ENCODE measurements at places on chromosomes 1 and 21.

DNA sequence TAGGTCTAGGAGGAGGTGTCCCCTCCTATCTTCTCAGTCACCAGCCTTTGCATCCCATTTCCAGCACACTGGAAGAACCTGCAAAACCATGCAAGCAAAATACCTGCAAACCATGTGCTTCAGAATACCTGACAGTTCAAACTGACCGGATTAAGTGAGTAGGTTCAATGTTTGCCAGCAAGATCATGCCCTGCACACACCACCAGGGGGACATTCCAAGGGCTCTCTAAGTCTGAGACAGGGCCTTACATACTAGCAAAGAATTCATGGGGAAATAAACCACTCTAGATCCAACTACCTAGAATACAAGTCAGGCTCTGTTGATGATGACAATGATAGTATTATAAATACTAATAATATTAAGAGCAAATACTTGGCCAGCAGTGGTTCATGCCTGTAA, 27.6 kb downstream of the INPP5B start:
- peak; percentile 69 for DNase-seq

DNA sequence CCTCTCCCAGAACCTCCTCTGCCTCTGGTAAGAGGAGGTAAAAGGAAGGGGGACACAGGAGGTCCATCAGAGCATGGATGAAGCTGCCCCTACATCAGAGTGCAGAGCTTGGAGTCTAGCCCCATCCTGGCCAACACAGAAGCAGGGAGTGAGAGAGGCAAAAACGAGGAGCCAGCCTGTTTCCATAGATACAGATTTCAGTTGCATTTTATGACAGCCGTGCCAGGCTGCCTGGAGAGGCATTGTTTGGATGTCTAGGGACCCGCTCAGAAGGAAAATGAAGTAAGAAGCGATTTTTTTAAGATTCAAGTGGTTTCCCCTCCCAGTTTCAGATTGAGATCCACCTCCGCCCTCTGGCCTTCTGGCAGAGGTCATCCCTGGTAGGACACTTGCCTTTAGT, 11.5 kb upstream of the GJA8 start:
- DNase-seq: peak; percentile 40

DNA sequence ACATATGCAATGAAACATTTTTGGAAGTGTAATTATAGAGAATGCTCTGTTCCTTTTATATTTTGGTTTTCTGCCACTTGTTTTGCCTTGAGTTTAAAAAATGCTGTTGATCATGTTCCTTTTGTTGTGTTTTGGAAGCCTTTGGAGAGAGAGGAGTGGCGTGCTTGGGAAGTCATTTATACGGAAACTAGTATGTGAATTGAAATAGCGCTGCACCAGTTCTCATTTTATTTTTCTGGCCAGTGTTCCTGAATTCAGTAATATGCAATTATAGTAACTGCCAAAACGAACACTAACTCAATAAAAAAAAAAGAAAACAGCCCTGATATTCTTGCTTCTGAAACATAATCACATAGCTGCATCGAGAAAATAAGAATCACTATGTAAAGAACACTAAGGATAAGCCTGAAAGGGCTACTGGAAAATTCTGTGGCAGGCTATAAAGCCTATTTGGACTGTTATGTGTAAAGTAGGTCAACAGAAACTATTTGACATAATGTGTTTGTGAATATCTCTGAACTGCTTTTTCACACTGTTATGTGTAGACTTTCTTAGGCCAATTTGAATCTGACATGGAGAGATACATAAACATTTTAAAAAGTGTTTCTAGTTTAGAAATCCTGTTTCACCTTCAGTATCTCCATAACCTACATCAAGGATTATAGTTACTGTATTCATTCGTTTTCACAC, 742.0 kb downstream of the KCNT2 start:
- no peak for DNase-seq

- DNase-seq: no peak
Observed at GRCh38 chr1:78104322-78104721, 58.6 kb downstream of the GIPC2 start.

DNA sequence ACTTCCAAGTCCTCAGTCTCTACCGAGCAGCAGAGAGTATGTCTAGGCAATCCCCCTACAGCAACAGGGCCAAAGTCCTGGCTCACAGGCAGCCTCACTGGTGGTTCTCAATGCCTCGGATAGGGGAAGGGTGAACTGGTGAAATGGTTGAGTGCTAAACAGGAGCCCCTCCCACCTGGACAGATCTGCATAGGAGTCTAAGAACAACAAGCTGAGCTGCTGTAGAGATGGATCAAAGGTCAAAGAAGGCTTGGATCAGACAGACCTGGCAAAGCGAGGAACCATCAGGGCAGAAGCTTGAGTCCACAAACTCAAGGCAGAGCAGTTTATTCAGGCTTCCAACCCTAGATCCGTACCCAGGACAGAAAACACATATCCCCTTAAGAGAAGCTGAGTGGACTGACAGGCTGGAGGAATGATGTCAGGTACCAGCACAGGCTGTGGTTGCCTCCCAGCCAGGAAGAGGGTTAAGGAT, 31.8 kb downstream of the RABIF start:
- DNase-seq: no peak

DNA sequence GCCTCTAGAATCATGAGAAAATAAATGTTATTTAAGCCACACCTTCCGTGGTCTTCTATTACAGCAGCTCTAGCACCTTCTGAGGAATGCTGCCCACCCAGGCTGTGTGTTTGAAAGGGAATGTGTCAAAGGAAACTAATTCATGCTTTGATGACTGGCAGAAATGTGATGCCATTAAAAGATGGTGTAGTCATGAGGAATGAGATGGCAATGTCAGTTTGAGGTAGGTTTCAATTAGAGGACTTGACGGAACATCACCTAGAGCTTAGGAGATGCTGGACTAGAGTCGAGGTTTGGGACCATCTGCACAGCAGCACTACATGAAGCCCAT, 10.6 kb downstream of the PDZK1 start:
- DNase-seq: no peak

- no peak for DNase-seq
Observed at GRCh38 chr1:201310986-201311355, 27.7 kb downstream of the PKP1 start.

DNA sequence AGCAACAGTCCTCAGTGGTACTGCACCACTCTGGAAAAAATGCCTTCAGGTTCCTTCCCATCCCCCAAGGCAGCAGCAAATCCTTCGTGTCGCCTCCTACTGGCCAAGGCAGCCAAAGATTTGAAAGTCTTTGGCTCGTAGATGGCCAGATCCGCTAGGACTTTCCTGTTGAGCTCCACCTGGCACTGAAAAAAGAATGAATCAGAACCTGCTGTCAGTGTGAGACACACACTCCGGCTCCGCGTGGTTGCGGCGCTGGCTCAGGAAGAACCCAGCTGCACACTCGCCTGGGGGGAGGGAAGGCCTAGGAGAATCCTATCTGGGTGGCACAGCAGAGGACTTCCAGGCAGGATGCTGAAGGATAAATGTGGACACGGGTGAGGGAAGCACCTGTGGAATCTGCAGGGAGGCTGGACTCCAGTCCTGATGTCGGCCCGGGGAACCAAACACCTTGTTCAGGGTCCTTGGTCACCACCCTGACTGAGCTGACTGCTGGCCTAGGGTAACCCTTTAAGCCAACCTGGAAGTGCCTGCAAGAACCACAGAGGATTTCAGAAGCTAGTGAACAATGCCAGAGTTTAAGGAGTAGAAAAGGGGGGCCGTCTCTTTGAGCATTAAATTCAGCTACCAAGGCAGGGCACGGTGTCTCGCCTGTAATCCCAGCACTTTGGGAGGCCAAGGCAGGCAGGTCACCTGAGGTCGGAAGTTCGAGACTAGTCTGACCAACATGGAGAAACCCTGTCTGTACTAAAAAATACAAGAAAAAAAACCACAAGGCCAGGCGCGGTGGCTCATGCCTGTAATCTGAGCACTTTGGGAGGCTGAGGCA, 3.2 kb upstream of the CCNL2 start:
- peak; percentile 75 for DNase-seq

GRCh38 chr1:93658188-93658587, 23.4 kb downstream of the BCAR3 start:
- DNase-seq: no peak

DNA sequence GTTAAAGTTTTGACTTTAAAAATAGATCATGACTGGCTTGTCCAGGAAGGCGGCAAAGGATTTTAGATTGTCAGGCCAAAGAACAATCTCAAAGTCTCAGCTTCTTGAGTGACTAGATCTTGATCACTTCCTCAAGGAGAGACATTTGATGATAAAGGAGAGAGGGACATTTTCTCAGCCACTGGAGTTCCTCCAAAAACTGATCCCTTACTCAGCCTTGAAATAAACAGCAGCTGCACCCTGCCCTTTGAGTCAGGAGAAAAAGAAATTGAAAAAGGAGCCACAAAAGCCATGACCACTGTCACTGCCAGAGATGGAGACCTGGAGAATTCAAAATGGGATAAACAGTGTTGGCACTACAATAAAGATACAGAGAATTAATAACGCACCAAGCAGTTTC, 288.4 kb upstream of the PRMT6 start:
- DNase-seq: no peak

- DNase-seq: no peak
Observed at GRCh38 chr1:69291541-69291940, 276.2 kb upstream of the LRRC7 start.

DNA sequence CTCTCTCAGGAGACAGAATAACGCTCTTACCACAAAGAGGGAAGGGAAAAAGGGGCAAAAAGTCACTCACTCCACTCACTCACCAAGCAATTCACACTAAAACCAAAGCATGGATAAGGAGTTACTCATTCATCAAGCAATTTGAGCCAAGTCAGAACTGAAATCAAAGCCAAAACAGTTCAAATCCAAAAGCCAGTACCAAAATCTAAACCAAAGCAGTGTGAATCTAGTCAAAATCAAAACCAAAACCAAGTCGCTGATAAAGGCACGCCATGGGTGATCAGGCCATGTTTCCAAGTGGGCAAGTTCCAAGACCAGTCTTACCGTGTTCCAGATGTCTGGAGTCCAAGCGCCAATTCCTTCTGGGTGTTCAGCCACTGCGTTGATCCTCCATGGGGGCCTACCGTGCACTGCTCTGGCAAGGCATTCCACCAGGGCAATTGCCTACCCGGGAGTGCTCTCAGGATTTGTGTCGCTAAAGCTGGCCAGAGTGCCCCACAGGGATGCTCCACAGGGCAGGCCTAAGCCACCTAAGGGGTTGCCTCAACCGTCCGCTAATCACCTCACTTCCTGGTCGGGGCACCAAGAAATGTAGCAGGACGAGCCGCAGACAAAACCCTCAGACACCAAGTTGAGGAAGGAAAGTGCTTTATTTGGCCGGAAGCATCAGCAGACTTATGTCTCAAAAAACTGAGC, 142.3 kb downstream of the TRIM33 start:
- no peak for DNase-seq

GRCh38 chr1:91124989-91125417, 103.2 kb upstream of the ZNF644 start:
- DNase-seq: no peak

GRCh38 chr1:114725230-114725629, 8.7 kb upstream of the NRAS start:
- DNase-seq: no peak

DNA sequence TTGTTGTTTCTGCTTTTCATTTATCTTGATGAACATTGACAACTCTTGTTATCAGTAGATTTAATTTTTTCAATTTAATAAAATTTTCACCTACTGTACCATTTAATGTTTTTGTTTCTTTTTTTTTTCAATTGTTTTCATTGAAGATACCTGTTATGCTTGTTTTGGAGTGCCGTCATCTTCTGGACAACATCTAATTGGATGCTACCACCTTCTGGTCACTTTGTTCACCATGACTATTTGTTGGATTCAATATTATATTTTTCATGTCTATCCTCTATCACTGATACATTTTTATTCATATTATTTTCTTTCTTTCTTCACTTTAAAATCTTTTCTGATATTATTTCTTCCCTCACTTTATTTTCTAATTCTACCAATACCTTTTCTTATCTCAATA, 14.0 kb downstream of the KRTAP21-2 start:
- DNase-seq: no peak

DNA sequence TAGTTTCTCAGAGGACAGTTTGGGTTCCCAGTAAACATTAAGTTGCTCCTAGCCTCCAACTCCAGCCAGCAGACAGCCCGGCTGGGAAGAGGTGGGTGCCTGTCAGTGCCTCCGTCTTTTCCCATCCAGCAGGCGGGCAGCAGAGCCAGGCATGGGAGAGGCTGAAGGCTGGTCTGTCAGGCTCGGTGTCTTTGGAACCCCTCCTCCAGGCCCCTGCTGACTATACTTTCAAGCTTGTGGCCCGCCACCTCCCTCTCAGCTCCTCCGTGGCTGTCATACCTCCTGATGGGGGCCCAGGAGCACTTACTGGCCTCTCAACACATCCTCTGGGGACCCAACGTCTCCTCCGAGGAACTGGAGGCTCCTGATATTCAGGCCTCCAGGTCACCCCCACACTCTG, 140.9 kb downstream of the ACTL8 start:
- no peak for DNase-seq

GRCh38 chr1:176989023-176989422, 175.5 kb downstream of the ASTN1 start:
- DNase-seq: no peak

GRCh38 chr1:5611851-5612250, 380.4 kb downstream of the NPHP4 start:
- no peak for DNase-seq

- DNase-seq: no peak
Observed at GRCh38 chr1:17923666-17924065, 168.5 kb downstream of the ACTL8 start.

DNA sequence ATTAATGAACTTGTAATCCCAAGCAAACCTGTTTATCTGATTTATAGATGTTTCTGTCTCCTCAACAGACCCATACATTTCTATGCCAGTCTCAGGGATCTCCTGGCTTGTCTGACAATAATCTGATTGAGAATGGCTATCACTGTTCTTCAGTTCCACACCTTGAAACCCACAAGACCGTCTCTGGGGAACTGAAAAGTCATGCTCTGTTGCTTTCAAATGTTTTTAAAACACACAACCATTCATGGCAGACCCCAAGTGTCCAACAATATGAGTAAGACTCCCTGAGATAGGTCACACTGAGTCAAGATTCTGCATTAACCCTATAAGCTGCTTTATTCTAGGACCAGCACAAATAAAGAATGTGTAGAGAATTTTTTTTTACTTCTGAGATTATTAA, 611.2 kb upstream of the PLXNA2 start:
- DNase-seq: no peak

DNA sequence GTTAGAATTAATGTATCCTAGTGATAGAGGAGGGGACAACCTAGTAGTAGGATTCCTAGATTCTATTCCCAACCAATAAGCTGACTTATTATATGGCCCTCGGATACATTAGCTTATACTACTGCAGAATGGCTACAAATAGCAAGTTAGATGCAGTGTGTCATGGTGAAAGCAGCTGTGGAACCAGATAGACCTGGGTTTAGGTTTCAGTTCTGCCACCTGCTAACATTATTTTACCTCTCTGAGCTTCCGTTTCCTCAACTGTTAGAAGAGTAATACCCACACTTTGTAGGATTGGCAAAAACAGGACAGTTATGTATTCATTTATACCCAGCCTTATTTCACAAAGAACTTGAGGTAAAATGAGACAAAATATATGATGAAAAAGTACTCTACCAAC, 21.6 kb upstream of the MAGOH start:
- DNase-seq: no peak

DNA sequence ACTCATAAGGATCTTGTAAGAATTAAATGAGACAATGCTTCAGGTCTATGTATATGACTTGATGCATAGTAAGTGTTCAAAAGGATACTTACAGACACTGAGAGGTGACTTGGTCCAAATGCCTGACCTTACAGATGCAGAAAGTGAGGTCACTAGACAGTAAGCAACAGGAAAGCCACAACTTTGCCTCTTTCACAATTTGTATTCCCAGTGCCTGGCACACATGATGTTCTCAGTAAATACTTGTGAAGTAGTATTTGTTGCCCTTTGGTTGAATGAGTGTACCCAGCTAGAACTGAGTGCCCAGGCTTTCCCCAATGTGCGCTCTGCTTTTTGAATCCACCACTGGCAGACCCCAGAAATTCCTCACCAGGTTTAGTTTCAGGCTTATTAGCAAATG, 105.1 kb downstream of the BEND5 start:
- DNase-seq: no peak
